Retinal pigment epithelial cell (primary cell): ENCODE measurements at places on chromosomes 4 and X.
A peak's percentile ranks its signal among the peaks of the same experiment; 100 is the strongest.

- DNase-seq: no peak
These were observed 15.9 kb downstream of the PCGF3 start for GRCh38 chr4:721261-722168.

DNA sequence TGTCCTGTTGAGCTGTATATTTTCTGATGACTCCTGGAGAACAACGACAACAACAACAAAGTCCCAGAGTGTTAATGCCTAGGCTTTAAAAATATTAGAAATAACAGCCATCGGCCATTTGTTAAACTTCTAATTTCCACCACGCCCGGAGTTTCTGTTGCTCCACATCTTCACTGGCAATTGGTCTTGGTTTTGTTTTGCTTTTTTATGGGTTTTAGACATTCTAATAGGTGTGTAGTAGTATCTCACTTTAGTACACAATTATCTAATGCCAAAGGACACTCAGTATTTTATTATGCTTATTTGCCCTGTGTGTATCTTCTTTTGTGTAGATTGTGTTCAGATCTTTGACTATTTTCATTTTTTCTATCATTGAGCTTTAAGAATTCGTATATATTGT lies 5.0 kb downstream of the MAGEA12 start:
- DNase-seq: no peak

- no peak for DNase-seq
These were observed 14.1 kb downstream of the RAB40AL start for GRCh38 chrX:102950908-102951866.

GRCh38 chr4:31929676-31930345 lies 1209.6 kb downstream of the PCDH7 start:
- no peak for DNase-seq

DNA sequence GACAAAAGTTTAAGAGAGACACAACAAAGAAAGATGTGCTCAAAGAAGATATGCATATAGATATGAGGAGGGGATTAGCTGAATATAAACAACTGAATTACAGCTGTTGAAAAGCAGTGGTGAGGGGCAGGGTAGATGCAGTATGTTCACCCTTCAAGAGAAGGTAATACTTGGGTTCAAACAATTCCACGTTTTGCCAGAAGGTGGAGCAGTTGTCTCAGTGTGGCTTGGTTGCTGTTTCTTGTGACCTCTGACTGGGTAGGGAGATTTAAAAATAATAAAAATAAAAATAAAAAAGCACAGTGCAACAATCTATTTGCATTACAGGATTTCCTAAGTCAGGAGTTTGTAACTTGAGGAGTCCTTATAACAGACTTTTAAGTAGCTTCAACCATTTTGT lies 23.3 kb downstream of the PHOX2B start:
- DNase-seq: no peak

DNA sequence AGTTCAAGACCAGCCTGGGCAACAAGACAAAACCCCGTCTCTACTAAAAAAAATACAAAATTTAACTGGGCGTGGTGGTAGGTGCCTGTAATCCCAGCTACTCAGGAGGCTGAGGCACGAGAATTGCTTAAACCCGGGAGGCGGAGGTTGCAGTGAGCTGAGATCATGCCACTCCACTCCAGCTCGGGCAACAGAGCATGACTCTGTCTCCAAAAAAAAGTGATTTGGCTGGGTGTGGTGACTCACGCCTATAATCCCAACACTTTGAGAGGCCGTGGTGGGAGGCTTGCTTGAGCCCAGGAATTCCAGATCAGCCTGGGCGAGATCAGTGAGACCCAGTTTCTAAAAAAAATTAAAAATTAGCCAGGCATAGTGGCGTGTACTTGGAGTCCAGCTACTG lies 4.1 kb downstream of the OPHN1 start:
- no peak for DNase-seq

- no peak for DNase-seq
These were observed 11.2 kb upstream of the ADD1 start for GRCh38 chr4:2832309-2832980.

- no peak for DNase-seq
These were observed 4.9 kb downstream of the PRDM8 start for GRCh38 chr4:80202190-80202711.

- no peak for DNase-seq
These were observed 417.7 kb downstream of the AR start for GRCh38 chrX:67961516-67961915.

DNA sequence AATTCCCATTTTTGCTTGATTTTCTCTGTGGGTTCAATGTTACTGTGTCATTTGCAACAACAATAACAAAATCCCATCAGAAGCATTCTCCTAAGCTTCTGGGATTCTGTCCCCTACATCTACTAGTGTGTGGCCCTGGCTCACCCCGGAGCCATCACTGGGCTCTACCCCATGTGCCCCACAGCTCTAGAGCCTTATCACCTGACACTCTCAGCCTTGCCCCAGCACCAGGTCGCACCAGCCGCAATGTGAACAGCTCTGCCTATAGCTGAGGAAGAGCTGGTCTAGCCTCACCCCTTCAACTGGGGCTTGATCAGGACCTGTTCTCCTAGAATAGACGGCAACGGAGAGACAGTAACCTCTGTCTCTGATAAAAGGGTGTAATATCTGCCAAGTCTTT lies 161.7 kb downstream of the SHROOM3 start:
- DNase-seq: no peak

GRCh38 chr4:136898590-136899248 lies 633.6 kb downstream of the PCDH18 start:
- DNase-seq: no peak

DNA sequence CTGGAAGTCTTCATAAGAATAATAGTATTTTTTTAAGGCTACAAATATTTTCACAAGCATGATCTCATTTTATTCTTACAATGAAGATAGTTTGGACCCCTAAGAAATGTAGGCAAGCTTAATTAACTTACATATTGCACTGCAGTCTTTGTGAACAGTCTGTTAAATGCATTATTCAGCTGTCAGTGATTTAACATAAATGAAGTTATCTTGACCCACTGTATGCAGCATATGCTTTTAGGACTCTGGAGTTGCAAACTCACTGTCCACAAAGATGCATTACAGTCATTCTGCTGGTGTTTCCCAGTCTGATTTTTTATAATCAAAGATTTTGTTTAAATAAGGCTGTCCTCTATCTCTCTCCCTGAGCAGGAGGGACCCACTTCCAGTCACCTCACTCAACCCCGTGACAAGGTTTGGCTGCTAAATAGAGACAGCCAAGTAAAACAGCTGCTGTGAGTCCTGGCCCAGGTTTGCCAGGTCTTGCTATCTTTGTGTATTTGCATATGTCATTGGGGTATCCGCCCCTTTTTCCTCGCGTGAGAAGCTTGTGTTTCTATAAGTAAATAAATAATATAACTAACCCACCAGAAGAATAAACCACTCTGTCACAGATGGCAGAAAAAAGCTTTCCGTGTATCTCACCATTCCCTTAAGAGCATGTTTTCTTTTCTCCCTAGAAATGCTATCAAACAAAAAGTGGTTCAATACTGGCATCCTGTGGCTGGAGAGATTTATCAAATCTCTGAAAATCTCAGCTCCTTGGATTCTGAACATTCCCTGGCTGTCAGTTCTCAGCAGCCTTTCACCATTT lies 67.0 kb downstream of the SLC7A11 start:
- no peak for DNase-seq

DNA sequence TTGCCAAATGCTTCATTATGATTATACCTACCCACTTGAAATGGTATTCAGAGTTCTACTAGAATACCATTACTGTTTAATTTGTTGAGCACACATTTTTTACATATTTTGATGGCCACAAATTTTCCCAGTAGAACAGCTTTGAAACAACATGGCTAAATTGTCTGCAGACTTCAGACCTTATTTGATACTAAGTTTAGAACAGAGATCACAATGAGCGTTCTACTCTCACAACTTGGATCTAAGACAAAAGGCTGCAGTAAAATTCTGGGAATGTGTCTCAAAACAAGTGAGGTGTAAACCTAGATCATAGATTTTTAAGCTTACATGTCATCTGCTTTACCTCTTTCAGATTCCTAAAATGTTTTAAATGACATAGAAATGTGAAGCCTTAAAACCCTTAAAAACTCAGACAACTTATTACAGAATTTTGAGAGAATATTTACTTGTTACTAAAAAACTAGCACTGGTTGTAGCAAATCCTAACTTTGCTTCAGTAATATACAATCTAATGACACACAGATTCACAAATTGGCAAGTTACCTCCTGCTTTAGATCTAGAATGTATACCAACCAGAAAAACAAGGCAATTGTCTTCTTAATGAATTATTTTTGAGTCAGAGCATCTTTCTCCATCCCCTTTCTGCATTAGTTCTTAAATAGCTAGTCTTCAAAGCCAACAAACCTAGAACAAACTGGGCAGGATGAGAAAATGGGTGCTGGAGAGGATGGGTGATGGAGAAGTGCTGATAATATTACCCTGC lies 243.3 kb downstream of the SLC7A11 start:
- peak; percentile 62 for DNase-seq

- no peak for DNase-seq
These were observed 275.5 kb upstream of the BOD1L1 start for GRCh38 chr4:13903061-13903460.

- DNase-seq: peak; percentile 21
These were observed 53.8 kb upstream of the OTUD4 start for GRCh38 chr4:145234091-145234706.

- no peak for DNase-seq
These were observed 49.8 kb upstream of the AGA start for GRCh38 chr4:177492022-177492421.

- no peak for DNase-seq
These were observed 88.0 kb upstream of the RAPGEF2 start for GRCh38 chr4:159014859-159015258.

GRCh38 chr4:147381749-147382148 lies 99.1 kb upstream of the EDNRA start:
- no peak for DNase-seq

DNA sequence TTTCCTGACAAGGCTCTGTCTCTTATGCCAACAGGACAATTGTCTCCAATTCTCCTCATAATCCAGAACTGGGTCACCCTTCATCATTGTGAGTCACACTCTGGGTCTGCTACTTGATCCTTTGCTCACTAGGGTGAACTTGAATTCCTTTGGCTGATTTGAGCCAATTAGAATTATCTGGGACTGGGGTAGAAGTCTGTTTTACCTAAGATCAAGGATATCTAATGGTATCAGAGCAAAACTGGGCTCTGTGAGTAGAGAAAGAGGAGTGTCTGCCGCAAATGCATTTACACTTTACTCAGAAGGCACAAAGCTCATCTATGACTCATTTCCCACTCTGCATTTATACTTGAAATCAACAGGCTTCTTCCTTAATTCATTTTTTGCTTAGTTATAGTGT lies 72.6 kb downstream of the PITX2 start:
- DNase-seq: peak; percentile 7

DNA sequence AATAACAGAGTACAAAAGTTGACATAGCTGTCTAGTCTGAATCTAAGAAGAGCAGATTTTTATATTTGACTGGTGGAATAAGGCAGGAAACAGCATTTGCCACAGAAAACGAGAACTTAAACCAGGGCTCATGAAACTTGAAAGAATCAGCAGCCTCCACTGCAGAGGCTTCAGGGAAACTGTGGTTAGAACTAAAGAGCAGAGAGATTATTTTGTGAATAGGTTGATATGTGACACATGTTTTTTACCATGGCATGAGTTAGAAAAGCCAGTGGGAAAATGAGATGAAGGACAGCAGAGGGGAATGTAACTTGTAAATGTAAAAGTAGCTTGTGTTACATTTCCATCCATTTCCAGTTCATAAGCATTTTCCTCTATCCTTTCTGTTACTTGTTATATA lies 63.7 kb upstream of the CAMK2D start:
- no peak for DNase-seq

DNA sequence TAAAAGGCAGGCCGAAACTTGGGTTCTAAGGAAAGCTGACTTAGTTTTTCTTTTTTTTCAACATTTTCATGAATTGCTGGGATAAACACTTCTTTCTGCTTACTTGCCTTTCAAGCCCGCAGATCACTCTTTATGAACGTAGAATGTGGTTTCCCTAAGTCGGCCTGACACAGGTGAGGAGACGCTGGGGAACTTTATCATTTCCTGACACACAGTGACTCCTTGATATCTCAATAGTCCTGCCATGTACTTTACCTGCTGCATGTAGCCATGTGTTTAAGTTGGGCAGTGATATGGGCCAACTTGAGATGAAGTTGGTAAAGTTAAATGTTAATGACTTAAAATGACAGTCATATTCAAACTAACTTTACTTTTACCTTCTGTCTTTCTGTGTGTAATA lies 26.6 kb upstream of the SNCA start:
- DNase-seq: no peak

DNA sequence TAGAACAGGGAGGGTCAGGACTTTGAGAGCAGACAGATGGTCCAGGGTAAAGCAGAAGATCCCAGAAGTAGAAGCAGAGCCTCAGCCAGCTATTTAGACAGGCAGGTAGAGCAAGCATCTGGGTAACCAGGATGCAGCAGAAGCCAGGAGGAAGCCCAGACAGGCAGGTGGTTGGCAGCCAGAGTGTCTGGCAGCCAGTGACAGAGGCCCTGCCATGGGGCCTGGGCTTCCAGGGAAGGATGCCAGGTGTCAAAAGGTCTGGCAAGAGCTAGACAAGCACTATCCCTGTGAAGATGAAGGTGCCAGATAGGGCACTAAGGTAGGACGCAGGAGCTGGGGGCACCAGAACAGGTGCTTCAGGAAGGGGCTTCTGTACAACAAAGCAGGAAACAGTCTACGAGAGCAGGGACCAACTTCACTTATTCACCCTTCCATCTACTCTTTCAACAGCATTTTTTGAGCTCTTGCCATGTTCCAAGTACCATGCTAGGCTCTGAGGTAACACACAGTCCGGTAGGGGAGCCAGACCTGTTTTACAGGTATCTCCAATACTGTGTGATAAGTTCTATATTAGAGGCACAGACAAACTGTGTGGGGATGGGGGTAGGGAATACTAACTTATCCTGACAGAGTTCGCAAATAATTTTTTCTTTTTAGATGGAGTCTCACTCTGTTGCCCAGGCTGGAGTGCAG lies 38.1 kb upstream of the GJB1 start:
- no peak for DNase-seq

GRCh38 chr4:35730414-35730813 lies 513.9 kb downstream of the ARAP2 start:
- DNase-seq: no peak

DNA sequence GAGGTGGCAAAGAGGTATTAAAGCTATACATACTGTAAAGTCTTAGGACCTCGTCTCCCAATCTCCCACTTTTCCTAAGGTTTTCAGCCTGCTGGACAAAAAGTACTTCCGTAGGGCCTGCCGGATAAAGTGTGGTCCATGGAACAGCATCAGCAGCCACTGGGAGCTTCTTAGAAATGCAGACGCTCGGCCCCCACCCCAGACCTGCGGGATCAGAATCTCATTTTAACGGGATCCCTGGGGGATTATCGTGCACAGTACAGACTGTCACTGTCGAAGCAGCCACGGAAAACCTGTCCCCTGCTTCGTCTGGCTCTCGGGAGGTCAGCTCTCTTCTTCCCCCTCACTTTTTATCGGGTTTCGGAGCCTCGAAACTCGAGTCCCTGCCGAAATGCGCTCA lies 802 bp downstream of the ADGRG2 start:
- no peak for DNase-seq

DNA sequence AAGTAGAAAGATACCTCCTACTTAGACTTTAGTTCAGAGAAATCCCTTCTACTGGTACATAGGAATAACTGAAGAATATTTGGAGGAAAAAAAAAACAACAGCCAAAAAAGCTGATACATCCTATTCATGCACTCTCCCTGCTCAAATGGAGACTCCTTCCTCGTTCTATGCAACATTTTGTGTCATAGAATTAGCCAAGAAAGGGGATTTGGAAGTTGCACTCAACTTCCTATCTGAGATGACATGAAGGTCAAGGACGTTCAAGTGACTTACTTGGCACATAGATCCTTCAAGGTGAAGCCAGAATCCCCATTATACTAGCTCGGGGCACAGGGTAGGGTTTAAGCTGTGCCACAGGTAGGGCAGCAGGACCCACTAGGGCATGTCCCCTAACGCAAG lies 56.2 kb upstream of the S100G start:
- DNase-seq: no peak
